ENCODE measurements at places on chromosomes 16 and 17. TPM values are rescaled to one million over a fixed set of nuclear protein-coding genes. Genes with fewer than 3 reads are reported as not detected.

The ACSM2B gene
- 0.52 TPM for total RNA-seq

The PDILT gene
- not detected for total RNA-seq

The RNF222 gene
- total RNA-seq = not detected

The TLCD2 gene
- total RNA-seq = 2.1 TPM

The SCARF1 gene
- total RNA-seq = 5.7 TPM

The PPL gene
- total RNA-seq = 1.6 TPM

The TEKT1 gene
- not detected for total RNA-seq

The TEX14 gene
- total RNA-seq = under 0.01 TPM

The CD19 gene
- total RNA-seq = 2.1 TPM

The NEUROD2 gene
- total RNA-seq = not detected

The GALNS gene
- 9.9 TPM for total RNA-seq

The PDIA2 gene
- total RNA-seq = under 0.01 TPM

The EVPLL gene
- not detected for total RNA-seq

The GGNBP2 gene
- 44.9 TPM for total RNA-seq

The KRTAP2-3 gene
- not detected for total RNA-seq

The PPP1R1B gene
- total RNA-seq = 3.1 TPM

The MMP15 gene
- total RNA-seq = 15.1 TPM

The NTN3 gene
- 5.2 TPM for total RNA-seq

The RAB40C gene
- 5.7 TPM for total RNA-seq

The GAST gene
- not detected for total RNA-seq

The KCNH6 gene
- not detected for total RNA-seq

The GLP2R gene
- total RNA-seq = not detected

The CDH5 gene
- total RNA-seq = 42.8 TPM

The ATP1B2 gene
- 1.6 TPM for total RNA-seq

The CHST6 gene
- 2.1 TPM for total RNA-seq

The ABCC11 gene
- not detected for total RNA-seq

The BBS2 gene
- 86.1 TPM for total RNA-seq

The MMP28 gene
- 4.2 TPM for total RNA-seq

The LITAFD gene
- not detected for total RNA-seq

The SCGB1C2 gene
- total RNA-seq = not detected
